ENCODE measurements at places on chromosomes 1 and 21.
A peak's percentile ranks its signal among the peaks of the same experiment; 100 is the strongest.

- DNase-seq = no peak
These were observed 367.2 kb downstream of the PLPP3 start for GRCh38 chr1:56212143-56212542.

GRCh38 chr1:163196449-163196787, 6.3 kb downstream of the RGS5 start:
- no peak for DNase-seq

DNA sequence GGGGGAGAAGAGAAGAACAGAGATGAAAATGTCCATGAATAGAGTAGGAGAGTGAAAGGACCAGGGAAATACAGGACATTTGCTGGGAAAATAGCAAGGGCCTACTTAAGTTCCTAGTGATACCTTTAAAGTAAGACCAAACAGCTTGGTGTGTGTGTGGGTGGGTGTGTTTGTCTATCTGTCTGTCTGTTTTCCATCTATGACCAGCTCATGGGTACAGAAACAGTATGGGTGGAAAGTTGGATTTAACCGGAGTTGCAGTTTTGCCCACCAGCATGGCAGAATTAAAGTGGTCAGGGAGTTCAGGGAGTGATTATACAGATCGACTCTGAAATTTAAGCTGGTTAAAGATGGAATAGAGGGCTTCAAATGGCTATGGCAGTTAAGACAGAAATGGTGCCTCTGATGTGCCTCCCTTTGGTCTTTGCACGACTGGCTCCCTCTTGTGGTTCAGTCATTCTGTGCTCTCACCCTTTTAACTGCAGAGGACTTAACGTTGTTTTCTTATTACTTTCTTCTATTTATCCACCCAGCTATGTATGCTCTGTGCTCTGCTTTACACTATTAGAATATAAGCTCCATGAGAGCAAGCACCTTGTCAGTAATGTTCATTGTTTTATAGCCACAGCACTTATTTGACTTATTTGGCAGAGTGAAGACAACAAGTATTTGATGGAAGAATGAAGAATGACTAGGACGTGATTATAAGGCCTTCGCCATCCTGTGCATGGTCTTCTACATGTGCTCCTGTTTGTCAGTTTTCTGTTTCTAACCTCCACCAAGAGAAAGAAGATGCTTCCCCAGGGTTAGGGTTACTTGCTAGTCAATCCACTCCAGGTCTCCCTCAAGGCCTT, 72.7 kb upstream of the AK4 start:
- DNase-seq = peak; percentile 68

GRCh38 chr1:147515045-147515869, 26.0 kb upstream of the BCL9 start:
- DNase-seq = peak; percentile 91

GRCh38 chr1:59766227-59766855, 48.4 kb upstream of the HOOK1 start:
- peak; percentile 42 for DNase-seq

DNA sequence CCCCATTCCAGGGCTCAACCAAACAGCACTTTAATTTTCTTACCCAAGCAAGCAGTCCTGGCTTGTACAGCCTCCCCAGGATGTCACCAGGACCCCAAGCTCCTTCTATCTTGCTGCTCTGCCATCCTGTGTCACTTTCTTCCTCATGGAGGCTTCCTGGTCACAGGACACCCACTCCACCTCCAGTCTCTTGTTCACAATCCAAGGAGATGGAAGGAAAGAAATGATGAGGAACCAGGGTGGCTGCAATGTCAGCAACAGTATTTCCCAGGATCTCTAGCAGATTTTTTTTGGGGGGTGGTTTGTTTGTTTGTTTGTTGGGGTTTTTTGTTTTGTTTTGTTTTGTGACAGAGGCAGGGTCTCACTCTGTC, 58.9 kb downstream of the RIPK4 start:
- no peak for DNase-seq

- DNase-seq = peak; percentile 60
These were observed 28.7 kb upstream of the HMGN1 start for GRCh38 chr21:39377444-39378050.

GRCh38 chr1:1099506-1100183, 16.2 kb downstream of the C1orf159 start:
- no peak for DNase-seq

GRCh38 chr1:109523706-109524105, 14.2 kb upstream of the AMIGO1 start:
- no peak for DNase-seq

- DNase-seq = no peak
These were observed 316.9 kb upstream of the VAMP3 start for GRCh38 chr1:7454052-7454815.

DNA sequence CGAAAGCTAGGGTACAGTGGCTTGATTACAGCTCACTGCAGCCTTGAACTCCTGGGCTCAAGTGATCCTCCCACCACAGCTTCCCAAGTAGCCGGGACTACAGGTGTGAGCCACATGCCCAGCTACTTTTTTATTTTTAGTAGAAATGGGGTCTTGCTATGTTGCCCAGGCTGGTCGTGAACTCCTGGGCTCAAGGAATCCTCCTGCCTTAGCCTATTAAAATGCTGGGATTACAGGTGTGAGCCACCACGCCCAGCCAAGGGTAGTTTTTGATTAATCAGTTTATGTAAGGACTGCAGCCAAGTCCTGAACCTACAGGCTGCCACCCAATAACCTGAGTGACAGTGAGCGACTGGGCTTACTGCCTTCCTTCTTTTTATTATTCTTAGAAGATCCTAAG, 88.3 kb downstream of the PIK3R3 start:
- no peak for DNase-seq

DNA sequence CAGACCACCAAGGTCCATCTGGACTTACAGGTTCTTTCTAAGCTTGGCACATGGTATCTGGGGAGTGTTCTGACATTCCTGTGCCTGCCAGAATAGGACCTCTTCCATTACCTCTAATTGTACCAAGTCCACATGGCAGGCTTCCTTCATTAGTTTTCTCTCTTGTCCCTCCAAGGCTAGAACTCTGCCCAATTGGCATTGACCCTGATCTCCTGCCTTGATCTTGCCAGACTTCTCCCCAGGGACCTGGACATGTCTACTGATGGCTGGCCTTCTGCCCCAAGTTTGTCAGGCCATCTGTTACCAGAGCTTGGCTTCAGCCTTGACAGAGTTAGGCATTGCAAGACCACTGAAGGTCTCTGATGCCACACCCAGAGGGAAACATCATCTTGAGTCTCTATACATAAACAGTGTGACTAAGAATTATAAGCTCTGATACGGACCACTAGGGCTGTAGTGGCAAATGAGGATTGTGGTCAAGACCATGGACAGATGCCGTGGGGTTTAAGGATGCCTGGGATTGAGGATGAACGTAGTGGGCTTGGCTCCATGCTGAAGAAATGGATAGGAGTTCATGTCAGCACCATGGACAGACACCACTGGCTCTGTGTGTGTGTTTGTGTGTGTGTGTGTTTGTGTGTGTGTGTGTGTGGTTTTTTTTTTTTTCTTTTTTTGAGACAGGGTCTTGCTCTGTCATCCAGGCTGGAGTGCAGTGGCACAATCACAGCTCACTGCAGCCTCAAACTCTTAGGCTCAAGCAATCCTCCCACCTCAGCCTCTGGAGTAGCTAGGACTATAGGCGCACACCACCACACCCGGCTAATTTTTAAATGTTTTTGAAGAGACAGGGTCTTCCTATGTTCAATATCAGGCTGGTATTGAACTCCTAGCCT, 19.5 kb upstream of the PSMB2 start:
- DNase-seq = peak; percentile 81

- no peak for DNase-seq
These were observed 12.6 kb downstream of the SLC41A1 start for GRCh38 chr1:205800427-205800826.

GRCh38 chr1:205928317-205928716, 14.9 kb downstream of the SLC26A9 start:
- no peak for DNase-seq

GRCh38 chr21:42349420-42350317, 1.1 kb downstream of the TFF2 start:
- DNase-seq = no peak

DNA sequence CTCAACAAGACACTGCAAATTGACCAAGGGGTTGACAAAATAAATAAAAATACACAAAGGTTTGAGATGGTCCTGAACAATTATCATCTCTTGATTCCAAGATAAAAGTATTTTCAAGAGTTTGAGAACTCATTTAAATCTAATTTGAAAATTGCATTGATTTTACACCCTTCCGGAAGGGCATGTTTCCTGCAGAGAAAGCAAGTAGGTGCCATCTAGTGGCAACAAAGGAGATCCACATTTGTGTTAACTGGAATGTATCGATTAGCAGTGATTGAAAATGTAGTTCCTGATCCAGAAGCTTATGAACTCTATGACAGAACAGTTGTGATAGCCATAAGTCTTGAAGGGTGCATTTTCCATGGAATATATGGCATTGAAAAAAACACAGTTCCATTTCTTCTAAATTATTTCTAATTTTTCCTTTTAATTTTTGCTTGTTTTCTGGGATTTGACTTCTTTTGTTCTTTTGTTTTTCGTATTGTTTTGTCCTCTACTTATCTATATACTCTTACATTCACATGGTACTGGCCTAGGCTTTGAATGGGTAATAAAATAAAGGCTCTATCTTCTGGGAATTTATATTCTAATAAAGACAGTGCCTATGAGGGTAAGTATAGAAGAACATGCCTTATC, 143.7 kb downstream of the DNM3 start:
- peak; percentile 31 for DNase-seq

GRCh38 chr1:65890201-65890843, 97.6 kb downstream of the PDE4B start:
- DNase-seq = no peak

GRCh38 chr1:191707288-191707687, 451.0 kb upstream of the RGS18 start:
- no peak for DNase-seq

DNA sequence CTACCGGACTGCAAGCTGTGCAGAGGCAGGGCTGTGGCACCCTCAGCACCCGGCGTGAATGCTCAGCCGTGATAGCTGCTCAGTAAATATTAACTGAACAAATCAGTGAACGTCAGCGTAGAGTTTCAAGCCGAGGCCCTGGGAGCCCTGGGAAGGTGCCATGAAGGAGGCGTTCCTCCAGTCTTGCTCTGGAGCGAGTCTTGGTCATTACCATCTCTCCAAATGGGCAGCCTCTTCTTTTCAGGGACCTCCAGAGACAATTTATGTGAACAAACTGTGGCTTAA, 449.2 kb downstream of the CAMTA1 start:
- DNase-seq = no peak

DNA sequence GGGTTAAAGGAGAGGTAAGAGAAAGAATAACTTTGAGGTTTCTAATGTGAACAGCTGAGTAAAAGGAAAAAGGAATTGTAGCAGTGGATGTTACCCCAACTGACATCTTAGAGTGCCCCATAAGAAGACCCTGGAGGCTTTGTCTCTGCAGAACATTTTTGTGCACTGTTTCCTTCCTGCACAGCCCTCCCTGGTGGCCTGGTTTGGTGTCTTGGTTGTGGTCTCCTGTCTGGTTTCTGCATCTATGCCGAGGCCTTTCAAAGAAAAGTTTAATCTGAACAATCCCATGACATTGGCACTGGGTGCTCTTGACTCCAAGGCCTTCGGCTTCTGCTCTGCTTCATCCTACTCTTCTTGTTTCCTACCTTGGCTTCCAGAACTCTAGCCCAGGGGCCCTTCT, 57.8 kb downstream of the RHOU start:
- DNase-seq = no peak

DNA sequence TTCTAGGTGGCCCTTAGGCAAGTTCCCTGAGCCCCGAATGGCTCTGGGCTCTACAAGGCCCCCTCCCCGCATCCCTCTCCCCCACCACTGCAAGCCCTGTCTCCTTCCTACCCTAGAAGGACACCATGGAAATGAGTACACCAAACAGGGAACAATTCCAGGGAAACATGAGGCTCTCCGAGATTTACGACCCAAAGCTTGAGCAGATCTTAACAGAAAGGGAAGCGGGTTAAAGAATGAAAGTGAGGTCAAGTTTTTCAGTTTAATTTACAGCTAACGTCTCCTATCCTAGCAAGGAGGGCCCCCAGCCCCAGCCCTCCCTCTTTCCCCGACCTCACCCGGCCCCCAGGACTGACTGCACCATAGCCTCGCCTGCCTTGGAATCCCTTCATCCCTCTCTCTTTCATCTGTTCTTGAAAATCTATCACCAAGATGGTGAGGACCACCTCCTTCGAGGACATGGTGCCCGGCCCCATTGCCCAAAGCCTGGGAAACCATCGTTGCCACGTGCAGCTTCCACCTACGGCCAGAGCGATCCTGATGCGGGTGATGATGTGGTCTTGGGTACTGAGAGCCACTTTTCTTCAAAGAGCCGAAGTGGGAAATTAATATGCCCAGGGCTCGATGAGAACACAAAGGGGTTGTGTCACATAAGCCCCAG, 30.5 kb downstream of the SIM2 start:
- DNase-seq = no peak

- DNase-seq = no peak
These were observed 243.4 kb downstream of the NUF2 start for GRCh38 chr1:163565166-163565565.

DNA sequence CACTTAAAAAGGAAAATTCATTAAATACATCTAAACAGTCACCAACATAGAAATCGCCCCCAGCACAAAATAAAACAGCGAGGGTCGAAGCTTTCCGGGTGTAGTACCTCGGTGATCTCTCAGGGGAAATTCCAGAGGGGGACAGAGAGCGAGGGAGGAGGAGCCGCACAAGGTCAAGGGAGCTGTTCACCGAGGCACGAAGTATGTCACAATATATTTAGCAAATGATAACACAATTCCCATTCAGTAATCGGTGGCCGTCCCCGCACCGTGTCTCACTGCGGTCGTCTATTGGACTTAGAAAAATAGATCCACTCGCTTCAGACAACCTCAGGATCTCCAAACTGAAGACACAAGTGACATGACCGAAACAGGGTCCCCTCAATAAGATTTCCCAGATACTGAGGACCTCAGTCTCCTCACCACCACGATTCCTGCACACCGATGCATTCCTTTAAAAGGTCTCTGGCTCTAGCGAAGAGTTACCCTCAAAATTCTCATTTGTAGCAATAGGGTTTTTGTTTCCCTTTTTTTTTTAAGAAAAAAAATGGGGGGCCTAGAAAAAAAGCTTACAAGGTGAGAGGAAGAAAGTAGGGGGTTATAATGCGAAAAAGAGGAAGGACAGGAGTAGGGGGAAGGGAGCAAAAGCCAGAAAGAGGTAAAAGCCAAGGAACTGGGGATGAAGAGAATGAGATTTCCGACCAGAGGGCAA, 1.1 kb downstream of the LPGAT1 start:
- peak; percentile 34 for DNase-seq

DNA sequence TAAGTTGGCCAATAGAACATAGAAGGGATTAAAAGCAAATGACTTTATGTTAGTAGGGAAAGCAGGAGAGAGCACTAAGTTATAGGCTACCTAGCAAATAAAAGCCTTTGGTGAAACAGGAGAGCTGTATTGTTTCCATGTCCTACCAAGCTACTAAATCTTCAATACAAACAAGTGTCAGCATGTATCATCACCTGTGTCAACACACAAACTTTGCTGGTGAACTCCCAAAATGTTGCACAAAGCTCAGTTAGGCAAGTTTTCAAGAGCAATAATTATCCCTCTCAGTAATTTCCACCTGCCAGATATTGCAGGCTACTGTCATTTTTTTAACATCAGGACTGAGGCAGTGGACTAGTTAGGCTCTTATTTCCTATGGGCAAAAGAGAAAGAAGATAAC, 77.7 kb upstream of the ADAM30 start:
- no peak for DNase-seq

GRCh38 chr1:212147581-212148033, 112.1 kb downstream of the DTL start:
- DNase-seq = no peak

GRCh38 chr1:157700732-157701131, at the start of gene FCRL3:
Gene FCRL3, minus strand, starts transcription at chr1:157700769. Its CDS starts 280 bp downstream, at chr1:157700489.
- no peak for DNase-seq

GRCh38 chr1:147773215-147773715, 12.9 kb upstream of the GJA5 start:
- DNase-seq = no peak

GRCh38 chr1:111568160-111568647, 51.4 kb upstream of the RAP1A start:
- no peak for DNase-seq
